Retina (tissue), 1 donor: ENCODE measurements at places on chromosomes 3 and 15.

DNA sequence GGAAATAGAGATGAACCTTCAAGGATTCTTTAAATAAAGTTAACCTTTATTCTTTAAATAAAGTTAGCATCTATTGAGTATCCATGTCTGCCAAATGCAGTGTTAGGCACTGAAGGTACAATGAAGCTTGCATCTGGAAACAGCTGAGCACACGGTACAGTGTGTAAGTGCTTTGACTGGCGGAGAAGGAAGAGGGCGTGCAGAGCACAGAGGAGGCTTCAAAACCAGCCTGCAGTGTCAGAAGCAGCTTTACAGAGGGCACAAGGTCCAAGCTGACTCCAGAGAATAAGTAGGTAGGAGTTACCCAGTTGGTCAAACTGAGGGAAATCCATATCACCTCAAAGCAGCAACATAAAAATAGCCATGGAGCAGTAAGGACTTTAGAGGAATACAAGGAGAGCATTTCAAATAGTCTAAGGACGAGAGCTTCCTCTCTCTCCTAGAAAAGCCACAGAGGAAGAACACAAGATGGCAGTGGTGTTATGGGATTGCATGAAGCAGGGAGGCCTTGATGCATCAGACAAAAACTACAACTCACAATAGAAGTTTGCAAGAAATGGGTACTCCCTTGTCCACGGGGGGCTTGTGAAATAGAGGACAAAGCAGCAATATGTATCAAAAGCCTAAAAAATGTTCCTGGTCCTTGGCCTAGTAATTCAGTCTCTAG lies 60.3 kb upstream of the PPP2R3A start:
- DNase-seq, result no peak

- DNase-seq, result no peak
These were observed 38.9 kb upstream of the IREB2 start for GRCh38 chr15:78399091-78399490.

DNA sequence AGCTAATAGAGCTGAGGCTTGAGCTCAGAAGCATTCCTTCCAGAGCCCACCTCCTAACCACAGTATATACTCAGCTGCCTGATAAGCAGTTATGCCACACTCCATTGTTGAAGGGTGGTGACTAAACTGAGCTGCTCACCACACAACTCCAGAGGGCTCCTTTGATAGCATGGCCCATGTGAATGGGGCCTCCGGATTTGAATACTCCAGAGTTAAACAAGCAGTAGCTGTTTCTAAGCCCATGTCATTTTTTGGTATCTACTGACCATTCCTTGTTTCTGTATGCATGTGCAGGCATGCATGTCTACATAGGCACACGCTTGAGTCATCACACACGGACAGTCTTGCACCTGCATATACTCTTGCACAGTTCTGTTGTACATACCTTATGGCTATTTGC lies 28.9 kb downstream of the IGSF10 start:
- no peak for DNase-seq

DNA sequence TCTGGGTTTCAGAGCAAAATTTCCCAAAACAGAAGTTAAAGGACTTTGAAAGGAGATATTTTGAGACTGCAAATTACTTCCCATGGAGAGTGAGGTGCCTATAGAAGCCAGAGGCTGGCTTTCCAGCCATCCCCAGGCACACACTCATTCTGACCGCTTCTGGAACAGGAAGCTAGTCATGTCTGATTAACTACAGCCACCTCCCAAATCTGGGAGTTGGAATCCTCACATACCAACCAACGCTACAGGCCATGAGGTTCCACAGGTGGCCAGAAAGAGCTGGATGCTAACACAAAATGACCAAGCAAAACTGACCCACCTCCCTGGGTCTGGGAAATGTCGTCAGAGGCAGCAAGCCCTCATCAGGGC lies 87.2 kb downstream of the SNRK start:
- DNase-seq, result no peak

DNA sequence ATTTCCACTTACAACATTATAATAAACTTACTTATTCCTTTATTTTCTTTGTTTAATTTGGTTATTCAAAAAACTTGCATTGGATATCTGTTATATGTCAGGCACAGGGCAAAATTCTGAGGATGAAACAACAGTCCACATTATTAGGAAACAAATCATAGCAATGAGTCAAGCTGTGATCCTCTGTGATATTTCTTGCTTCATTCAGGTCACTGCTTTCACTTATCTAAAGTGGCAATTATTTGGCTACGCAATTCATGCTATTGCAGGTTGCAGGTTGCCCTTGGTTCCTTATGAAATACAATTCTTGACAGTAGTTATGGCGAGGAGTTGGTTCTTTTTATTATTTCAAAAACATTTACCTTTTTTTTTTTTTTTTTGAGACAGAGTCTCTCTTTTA lies 66.4 kb upstream of the CNTN6 start:
- no peak for DNase-seq

- no peak for DNase-seq
These were observed 41.1 kb downstream of the LARP6 start for GRCh38 chr15:70812827-70813364.
